D721Med (cell line): ENCODE measurements at places on chromosomes 1 and 21.

- DNase-seq, result no peak
Measured at GRCh38 chr1:11944358-11944931, 9.9 kb downstream of the PLOD1 start.

DNA sequence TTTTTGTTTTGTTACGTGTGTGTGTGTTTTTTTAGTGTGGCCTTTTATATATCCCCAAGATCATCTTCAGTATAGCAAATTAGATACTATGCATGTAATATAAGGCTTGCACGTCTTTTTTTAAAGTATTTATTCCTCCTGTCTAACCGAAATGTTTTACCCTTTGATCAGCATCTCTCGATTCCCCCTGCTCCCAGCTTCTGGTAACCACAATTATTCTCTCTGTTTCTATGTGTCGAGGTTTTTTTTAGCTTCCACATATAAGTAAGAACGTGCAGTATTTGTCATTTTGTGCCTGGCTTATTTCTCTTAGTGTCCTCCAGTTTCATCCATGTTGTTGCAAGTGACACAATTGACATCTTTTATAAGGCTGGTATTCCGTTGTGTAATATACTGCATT, 18.7 kb downstream of the CEP85 start:
- DNase-seq, result no peak

GRCh38 chr1:198829944-198830343, 191.1 kb downstream of the PTPRC start:
- DNase-seq, result no peak

GRCh38 chr1:181746224-181746623, 262.9 kb downstream of the CACNA1E start:
- no peak for DNase-seq

DNA sequence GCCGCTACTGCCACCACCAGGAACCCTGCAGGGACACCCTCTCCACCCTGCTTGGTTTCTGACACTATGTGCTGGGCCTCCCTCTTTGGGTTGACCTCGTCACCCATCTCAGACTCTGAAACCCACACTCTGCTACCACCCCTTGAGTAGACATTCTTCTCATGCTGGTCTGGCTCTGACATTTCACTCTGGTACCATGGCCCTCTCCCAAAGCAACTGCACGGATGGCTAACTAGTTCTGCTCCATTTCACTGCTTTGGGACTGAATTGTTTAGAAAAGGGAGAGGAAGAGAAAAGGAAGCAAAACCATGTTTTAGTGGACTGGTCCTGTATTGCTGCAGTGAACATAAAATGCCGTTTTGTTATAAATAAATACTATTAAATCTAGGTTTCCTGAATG, 137.8 kb downstream of the KCNK2 start:
- no peak for DNase-seq

- no peak for DNase-seq
Measured at GRCh38 chr1:119715542-119715941, 3.8 kb downstream of the PHGDH start.

- no peak for DNase-seq
Measured at GRCh38 chr21:44846485-44847260, 26.8 kb downstream of the PTTG1IP start.
